ENCODE measurements at places on chromosomes 16 and 17.

DNA sequence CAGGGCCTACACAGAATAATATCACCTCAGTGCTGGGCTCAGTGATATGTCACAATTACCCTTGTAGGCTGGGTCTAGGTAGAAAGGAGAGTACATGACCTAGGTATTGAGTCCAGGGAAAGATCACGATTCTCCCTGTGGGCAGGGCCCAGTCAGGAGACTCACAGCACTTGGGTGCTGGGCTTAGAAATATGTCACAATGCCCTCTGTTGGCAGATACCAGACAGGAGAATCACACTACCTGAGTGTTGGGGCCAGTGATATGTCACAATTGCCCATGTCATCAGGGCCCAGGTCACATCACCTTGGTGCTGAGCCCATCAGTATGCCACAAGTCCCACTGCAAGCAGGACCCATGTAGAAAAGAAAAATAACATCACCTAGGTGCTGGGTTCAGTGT is 2105.5 kb downstream of the TP53TG3F start:
- DNase-seq = no peak

DNA sequence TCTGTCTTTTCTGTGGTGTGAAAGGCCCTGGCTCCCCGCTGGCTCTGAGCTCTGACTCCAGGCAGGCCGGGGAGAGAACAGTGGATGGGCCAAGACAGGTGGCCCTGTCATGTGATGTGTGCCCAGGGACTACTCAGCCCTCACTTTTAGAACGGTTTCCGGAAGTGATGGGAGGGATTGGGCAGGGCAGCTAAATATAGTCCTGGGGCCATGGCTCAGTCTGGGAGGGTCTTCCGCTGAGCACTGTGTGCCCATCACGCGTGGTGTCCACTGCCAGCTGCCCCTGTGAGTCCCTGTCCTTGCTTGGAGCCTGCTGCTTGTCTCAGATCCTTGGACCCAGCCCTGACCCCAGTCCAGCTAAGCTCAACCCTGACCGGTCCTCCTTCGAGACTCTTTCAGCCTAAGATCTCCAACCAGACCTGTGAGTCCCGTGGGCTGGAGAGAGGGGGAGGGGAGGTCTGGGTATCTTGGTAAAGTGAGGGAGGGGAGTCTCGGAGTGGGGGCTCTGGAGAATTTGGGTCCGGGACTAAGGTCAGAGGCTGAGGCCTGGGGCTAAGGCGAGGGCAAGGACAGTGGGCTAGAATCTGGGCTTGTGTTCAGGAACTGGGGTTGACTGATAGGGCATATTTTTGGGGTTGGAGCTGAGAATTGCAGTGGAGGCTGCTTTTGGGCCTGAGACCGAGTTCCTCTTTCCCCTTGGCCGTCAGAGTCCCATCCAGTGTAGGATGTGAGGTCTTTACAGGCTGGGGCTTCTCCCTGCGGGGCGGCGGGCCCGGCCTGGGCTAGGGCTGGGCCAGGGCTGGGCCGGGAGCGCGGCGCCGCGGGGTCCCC is at the start of gene TRIM72:
TRIM72 (plus strand) TSS at position 243 of the 831 bp plus-strand sequence. CDS start 620 bp downstream, outside the sequence.
- DNase-seq = no peak

GRCh38 chr17:52235516-52235915 is 77.0 kb upstream of the CA10 start:
- no peak for DNase-seq

GRCh38 chr16:78237841-78238240 is 138.4 kb downstream of the WWOX start:
- DNase-seq = no peak

DNA sequence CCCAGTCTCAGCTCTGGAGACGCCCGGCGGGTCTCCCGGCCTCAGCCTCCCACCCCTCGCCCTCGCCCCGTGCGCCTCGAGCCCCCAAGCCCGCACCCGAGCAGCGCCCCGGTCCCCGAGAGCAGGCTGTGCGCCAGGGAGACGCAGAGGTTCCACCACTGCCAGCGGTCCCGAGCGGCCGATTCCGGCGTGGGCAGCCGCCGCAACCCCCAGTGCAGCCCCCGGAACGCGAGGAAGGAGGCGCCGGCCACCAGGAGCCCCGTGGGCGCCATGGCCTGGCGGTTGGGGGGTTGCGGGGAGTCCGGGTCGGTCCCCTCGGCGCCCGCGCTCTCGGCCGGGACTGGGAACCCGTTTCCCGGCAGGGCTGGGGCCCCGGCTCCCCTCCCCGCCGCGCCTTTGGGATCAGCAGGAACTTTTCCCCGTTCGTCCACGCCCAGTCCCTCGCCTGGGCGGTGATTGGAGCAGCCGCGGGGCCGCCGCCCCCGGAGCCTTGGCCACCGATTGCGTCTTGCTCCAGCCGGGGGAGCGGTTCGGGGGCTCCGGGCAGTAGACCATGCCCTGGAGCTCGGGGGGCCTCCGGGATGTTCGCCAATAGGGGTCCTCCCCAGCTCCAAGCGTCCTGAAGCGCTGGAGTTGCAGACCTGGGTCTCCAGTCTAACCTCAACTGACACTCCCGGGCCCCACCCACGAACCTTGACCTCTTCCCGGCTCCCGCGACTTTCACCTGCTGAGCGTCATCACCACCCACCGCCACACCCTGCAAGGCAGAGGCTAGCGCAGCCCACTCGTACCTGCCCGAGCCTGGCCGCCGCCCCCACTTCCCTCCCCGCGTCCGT is at the start of gene TLCD2:
TLCD2 (minus strand) TSS at position 407 of the 836 bp plus-strand sequence; CDS start at position 272, 135 bp downstream.
- no peak for DNase-seq

- DNase-seq = no peak
Observed at GRCh38 chr17:5069724-5070123, 8.5 kb upstream of the ZFP3 start.

DNA sequence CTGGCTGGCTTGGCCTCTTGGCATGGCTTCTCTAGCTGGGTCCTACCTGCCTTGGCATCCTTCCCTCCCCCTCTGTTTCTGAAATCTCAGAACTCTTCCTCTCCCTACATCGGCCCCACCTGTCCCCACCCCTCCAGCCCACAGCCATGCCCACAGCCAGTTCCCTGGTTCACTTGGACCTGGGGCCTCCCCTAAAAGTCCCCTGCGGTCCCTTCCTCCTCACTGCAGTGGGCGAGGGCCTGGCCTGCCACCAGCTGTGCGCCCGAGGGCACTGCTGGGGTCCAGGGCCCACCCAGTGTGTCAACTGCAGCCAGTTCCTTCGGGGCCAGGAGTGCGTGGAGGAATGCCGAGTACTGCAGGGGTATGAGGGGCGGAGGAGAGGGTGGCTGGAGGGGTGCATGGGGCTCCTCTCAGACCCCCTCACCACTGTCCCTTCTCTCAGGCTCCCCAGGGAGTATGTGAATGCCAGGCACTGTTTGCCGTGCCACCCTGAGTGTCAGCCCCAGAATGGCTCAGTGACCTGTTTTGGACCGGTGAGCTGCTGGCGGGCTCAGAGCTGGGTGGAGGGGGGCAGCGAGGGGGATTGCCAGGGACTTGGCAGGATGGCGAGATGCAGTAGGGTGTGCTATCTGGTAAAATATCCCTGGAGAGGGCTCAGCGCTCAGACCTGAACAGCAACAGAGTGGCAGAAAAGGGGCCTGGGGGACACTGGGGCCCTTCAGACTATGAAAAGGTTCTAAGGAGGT is 14.1 kb downstream of the MIEN1 start:
- no peak for DNase-seq

DNA sequence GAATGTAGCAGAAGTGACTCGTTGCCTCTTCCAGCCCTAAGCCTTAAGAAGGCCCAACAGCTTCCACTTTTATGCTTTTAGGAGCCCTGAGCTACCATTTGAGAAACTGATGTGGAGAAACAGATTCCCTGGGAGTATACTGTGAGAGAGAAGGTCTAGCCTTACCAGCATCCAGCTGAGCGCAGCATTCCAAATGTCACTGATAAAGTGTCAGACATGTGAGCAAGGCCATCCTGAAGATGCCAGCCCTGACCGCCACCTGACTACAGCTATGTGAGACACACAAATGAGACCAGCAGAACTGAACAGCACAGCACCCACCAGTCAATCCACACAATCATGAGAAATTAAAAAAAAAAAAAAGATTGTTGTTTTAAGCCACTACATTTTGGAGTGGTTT is 18.6 kb upstream of the MED13 start:
- DNase-seq = no peak

- DNase-seq = no peak
Observed at GRCh38 chr17:68470961-68471360, 13.7 kb upstream of the WIPI1 start.

- no peak for DNase-seq
Observed at GRCh38 chr16:54344646-54345630, 58.4 kb upstream of the IRX3 start.

DNA sequence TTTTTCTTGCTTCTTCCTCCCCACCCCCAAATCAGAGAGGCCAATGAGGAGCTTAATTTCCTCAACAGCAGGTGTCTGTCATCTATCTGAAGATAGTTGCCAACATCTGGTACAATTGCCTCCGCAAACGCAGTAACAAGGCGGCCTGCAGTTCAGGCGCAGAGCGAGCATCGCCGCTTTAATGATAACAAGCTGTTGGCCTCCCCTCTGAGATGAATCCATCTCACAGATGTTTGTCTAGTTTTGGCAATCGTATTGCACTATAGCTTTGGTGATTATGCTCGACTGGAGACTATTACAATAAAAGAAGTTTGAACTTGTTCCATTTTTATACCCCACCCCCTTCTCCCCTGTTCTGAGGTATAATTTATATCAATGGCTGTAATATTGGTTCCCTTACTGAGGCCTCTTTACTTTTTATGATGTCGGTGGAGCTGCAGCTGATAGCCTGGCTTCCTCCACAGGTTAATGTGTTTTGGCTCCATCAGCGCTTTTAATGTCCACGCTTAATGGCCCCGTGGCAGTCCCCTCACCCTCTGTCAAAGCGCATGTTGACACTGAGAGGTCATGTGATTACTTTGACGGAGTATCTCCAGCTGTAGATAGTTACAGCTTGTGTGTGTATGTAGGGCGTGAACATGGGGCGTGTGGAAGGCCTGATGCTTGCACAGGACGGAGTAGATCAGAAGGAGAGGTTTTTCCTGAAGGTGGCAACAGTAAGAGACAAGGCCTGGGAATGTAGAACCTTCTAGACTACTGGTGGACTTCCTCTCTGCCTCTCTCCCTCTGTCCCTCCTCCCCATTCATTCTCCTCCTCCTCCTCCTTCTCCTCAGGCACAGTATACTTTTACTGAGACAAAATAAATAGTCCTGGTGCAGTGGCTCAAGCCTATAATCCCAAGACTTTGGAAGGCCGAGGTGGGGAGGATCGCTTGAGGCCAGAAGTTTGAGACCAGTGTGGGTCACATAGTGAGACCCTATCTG is 164.7 kb downstream of the MSI2 start:
- DNase-seq = no peak

DNA sequence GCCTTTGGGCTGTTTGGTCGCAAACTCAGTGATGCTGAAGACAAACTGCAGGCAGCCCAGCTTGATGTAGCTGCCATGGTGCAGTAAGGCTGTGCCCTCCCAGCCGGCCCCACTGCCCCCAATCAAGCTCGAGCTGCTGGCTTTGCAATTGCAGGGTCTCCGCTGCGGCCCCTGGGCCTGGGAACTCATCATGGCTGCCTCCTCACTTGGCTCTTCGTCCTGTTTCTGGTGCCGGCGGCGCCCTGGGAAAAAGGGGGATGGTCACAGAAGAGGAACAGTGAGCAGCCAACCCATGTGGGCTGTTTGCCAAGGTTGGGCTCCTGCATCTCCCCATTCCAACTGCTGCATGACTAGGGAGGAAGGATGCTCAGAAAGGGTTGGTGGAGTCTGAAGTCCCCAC is 3.4 kb upstream of the DHRS13 start:
- no peak for DNase-seq

DNA sequence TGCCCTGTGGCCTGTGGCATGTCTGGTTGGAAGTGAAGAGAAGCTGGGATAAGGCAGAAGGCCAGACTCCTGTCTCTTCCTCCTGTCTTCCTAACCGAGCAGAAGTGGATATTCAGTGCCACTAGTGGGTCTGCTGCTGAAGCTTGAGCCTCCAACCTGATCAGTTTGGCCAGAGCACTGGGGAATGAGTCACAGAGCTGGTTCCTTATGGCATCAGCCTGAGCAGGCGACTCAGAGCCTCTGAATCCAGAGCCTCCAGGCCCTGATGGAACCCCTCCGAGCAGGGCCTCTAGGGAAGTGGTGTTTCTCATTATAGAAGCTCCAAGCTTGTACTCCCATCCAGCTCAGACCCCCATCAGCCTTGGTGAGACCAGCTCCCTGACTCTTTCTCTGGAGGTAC is 2.0 kb downstream of the WSCD1 start:
- DNase-seq = no peak

DNA sequence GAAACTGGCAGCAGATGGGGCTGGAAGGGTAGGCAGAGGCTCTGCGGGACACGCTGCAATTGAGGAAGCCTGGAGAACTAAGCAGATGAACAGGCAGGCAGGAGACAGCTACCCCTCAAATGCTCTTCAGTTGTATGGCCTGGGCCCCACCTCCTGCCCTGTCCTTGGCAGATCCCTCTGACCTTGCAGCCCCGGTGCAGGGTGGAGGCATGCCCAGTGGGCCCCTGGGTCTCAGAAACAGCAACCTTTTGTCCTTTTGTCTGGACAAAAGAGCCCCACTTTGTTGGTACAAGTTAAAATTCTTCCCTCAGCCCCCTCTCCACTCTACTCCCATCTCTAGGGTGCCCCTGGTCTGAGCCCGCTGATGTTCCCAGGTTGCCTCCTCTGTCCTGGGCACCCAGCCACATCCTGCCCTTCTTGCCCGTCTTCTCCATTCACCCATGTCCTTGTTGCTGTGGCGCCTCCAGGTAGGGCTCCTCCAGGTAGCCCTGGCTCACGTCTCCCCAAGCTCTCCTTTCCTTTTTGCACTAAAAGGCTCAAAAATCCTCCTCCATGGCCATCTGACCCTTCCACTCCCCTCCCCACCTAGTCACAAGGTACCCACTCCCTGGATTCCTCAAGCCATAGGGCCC is 136.8 kb downstream of the CLEC16A start:
- DNase-seq = no peak

- DNase-seq = no peak
Observed at GRCh38 chr16:7511549-7512260, 179.1 kb downstream of the RBFOX1 start.

DNA sequence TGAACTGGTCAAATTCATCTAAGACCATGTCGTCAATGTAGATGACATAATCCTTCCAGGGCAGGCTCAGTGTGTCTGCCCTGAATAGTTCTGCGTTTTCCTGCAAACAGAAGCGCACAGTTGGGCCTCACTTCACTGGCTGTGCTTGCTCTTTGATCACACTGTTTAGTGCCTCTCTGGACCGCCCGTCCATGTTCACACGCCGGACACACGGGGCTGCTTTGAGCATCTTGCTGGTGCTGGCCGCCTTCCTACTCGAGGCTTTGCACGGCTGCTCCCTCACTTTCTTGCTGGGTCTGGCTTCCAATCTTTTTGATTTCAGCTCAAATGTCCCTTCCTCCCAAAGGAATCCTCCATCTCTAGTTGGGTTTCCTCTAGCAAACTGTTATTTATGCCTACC is 37.4 kb downstream of the DNAH17 start:
- DNase-seq = no peak

DNA sequence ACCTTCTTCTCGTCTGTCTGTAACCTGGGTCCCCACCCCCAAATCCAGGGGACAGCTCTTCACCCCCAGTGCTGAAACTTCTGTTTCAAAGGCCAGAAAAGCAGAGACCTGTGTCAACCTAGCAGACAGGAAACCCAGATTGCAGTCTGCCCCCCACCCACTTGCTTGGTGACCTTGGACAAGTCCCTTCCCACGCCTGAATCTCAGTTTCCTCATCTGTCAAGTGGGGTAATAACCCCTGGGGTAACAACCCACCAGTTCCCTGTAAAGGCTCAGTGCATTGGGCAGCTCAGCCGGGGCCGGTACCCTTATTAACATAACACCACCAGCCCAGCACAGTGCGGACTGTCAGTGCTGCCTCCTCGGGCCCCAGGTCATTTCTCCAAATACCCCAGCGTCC is 1.3 kb downstream of the STX1B start:
- DNase-seq = no peak

All from GOT3 (cell line).